CMK (cell line): ENCODE measurements at places on chromosomes 1 and 21.

DNA sequence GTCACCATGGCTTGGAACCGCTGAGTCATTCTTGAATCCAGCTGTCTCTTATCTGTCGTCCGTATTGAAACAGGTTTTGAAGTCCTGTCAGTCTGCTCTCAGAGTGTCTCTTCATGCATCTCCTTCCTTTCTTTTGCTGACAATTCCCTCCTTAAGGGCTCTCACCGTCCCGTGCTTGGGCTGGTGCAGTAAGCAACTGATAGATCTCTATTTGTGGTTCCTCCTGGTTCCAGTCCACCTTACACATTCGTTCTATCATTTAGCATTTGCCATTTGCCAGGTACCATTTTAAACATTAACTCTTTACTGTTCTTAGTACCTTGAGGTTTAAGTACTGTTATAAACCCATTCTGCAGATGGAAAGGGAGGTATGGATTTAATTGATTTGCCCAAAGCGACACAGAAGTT lies 88.9 kb downstream of the DYRK1A start:
- DNase-seq = peak; percentile 61

DNA sequence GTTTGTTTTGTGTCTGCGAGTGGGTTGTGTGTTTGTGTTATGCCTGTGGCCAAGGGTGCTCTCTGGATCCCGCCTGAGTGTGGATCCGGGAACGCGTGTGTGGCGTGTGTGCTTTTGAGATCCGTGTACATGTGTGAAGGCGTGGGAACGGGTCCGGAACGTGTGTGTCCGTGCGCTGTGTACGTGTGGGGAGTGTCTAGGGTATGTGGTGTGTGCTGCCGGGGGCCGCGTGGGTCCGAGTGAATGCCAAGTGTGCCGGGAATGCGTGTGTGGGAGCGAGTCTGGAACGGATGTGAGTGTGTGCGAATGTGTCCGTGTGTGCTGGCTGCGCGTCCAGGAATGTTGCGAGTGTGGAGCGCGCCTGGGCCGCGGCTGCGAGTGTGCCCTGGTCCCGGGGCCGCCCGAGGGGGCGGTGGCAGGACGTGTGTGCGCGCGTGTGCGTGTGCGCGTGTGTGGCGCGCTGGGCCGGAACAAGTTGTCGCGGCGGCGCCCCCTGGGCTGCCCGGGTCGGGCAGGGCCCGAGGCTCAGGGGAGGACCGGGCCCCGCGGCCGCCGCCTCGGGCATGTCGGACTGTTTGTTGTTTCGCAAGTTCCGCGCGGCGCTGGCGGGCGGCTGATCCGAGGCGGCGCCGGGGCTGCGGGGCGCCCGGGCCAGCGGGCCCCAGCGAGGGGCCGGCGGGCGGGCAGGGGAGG lies 953 bp downstream of the PTPRU start:
- DNase-seq = peak; percentile 45

GRCh38 chr1:149997585-149998262 lies 12.8 kb downstream of the OTUD7B start:
- DNase-seq = peak; percentile 67

- DNase-seq = no peak
Measured at GRCh38 chr1:75594327-75594726, 16.6 kb downstream of the SLC44A5 start.

DNA sequence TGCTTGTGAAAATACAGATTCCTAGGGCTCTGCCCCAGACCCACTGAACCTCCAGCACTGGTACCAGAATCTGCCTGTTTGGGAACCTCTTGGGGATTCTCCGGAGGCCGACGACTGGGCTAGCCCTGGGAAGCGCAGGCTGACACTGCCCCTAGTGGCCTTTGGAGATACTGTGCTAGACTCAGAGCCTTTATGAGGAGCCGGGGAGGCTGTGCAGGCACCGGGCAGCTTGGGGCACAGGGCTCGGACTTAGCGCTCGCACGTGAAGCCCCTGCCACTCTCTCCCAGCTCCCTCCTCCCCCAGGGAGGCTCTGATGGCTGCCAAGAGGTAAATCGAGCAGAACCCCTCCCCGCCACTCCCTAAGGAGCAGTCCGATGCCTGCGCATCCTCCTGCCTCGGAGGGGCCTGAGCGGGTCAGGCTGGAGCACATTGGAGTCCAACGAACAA lies 144.6 kb upstream of the TNR start:
- DNase-seq = peak; percentile 15

DNA sequence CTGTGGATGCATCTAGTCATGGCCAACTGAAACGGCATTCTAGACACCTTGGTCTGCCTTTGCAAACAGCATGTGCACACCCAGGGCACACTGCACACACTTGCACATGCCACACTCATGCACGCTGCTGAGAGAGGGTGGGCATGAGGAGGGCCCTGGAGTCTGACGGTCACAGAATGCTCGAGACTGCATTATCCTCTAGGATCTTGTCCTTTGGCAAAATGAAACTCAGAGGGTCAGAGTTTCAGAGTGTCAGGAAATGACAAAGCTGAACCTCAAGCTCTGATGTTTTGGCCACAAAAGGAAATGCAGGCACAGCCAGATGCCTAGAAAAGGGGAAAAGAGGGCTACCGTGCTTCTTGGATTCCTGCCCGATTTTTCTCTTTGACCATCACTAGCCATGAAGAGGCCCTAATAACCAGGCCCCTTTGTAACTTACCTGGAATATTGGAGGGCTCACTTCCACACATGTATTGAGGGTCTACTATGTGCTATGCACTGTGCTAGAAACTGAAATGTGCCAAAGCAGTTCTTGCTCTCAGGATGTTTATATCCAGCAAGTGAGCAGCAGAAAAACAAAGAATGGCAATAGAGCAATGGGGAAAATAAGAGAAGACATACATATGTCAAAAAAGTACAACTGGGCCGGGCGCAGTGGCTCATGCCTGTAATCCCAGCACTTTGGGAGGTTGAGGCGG lies 65.4 kb downstream of the TOMM20 start:
- DNase-seq = no peak

DNA sequence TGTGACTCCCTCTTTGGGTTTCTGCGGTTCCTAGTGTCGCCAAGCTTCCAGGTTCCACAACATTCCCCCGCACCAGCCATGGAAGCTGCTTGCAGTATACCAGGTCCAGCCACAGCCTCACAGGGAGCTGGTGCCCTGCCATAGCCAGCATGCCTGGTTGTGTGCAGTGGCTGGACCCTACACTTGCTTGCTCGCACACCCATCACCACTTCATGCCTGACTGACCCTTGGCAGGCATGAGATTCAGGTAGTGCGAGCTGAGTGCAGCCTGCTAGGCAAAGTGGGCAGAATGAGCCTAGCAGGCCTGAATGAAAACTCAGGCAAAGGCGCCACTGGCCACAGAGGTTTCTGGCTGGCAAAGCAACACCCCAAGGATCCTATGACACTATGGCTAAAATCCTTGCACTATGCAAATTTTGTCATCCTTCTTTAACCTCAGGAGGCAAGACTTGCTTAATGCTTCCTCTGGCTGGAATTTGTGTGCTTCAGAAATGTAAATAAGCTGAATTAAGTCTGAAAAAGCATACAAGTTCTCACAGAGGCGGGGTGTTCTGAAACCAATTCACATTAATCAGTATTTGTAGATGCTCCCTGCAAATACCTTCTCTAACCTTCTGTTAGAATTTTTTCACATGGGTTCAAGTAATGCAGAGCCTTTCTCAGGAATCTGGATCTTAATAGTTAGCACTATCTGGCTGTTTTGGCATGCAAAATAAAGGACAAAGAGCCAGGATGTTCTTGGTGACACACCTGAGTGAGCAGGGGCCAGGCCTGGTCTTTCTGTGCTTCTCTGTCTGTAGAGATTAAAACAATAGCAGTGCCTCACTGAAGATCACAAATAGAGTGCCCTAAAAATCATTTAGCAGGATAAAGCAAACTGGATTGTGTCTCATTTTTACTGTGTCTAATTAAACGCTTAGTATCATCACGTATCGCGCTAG lies 256.9 kb downstream of the GPATCH2 start:
- DNase-seq = no peak

- DNase-seq = no peak
Measured at GRCh38 chr21:39840373-39841097, 26.7 kb upstream of the PCP4 start.

GRCh38 chr1:154497026-154497806 lies 4.8 kb upstream of the TDRD10 start:
- DNase-seq = peak; percentile 81

- DNase-seq = no peak
Measured at GRCh38 chr1:8423269-8423691, 105.4 kb downstream of the SLC45A1 start.

DNA sequence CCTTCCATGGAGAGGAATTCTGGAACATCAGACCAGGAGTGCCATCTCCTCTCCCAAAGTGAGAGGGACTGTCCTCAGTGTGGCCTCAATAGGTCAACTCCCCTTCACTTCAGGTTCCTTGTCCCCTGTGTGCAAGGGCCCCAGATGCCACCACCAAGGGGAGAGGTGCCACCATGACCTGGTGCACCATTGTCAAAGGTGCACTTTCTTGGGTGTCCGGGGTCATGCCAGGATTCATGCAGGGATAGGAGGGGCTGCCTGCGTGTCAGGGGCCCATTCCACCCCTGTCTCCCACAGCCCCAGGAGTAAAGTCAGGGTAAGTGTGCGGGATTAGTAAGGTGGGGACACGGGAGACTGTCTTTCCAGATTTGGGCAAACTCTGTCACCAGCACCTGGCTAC lies 21.4 kb upstream of the EPHA2 start:
- DNase-seq = no peak

DNA sequence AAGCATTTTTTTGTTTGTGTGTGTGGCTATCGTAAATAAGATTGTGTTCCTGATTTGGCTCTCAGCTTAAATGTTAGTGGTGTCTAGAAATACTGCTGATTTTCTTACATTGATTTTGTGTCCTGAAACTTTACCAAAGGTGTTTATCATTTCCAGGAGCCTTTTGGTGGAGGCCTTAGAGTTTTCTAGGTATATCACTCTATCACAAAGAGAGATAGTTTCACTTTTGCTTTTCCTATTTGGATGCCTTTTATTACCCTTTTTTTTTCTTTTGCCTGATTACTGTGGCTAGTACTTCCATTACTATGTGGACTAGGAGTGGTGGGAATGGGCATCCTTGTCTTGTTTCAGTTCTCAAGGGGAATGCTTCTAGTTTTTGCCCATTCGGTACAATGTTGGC lies 109.6 kb downstream of the S1PR1 start:
- no peak for DNase-seq

DNA sequence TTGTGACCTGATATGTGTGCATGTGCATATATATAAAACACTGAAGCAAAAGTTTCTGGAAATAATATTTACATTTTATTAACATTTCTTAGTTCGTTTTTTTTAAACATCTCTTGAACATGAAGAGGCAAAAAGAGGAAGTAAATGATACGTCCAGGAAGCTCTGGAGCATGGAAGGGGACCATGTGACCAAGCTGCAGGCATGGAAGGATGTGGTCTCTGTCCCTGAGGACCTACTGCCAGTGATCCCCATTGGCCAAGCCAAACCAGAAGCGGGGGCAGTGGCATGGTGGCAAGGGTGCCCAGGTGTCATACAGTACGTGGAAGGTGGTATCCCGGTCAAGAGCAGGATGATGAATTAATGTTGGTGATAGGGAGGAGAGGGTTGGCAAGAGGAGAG lies 268.3 kb upstream of the PROX1 start:
- no peak for DNase-seq

GRCh38 chr1:16436946-16437474 lies at the start of gene SPATA21:
SPATA21 (minus strand) TSS chr1:16437424; CDS start chr1:16431371, 6,053 bp downstream.
- no peak for DNase-seq

DNA sequence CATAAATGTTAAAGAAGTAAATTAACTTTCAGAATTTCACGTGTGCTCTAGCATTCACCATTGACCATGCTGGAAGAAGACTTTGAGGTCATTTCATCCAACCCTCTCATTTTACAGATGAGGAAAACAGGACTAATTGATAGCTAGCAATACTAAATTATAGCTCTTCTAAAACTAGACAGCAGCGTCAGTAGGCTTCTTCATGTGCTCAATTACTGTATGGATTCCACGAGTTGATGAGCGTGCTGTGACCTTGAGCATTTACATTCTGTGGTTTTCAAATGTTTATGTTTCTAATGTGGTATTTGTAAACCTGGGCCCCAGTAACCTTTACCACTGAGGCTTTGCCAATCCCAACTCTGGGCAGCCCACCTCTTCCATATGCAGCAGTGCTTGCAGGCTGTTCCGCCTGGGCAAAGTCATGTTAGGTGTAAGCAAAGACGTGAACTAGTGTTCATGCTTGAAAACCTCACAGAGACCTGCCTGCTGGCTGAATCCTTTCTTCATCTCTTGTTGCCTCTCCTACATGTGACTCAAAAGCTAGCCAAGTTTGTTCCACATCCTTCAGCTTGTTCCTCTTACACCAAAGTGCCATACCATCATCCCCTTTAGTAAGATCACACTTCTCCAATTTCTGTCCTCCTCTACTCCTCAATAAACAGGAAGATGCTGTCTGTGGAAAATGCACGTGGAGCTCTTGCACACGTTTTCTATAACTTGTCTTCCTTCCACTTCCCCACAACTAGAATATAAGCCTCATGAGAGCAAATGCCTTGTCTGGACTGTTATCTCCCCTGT lies 17.2 kb downstream of the KCNJ15 start:
- DNase-seq = no peak

DNA sequence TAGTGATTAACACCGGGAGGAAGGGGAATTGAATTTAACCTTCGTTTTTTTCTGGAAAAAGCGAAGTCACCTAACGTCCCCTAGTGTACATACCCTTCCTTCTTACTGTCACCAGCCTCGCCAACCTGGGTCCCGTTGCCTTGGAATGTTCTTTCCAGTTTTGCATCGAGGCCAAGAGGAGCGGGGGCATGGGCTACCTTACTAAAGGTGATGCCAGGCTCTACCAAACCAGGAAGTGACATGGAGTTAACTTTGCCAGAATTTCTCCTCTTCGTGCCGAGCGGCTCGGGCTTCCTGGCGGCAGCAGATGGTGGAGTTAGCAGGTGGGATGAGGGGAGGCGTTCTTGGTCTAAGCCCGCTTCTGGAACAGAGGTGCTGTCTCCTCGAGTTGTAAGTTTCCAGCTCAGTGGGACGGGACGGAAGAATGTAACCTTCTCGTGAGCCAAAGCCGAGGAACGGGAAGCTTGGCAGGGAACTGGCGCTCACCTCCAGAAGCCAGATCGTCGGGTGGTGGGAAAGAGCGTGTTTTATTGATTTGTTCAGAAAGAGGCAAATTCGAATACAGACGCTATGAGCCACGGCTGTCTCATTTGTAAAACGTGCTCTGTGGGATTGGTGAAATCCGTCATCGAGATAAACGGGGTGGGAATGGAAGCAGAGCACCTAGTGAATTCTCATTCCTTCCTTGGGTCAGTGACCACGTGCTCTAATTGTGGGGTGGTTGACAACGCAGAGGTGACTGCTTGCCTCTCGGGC lies 486 bp downstream of the NIPAL3 start:
- no peak for DNase-seq
